DND-41 (cell line): ENCODE measurements at places on chromosomes 2 and 18.

- DNase-seq, result no peak
- no peak overlapping the region for H3K4me3 ChIP-seq
- H3K27me3 ChIP-seq, result no peaks in the 10 kb centered on the region
- no peak overlapping the region for H3K27ac ChIP-seq
Observed at GRCh38 chr2:42756966-42757513, 6.9 kb downstream of the OXER1 start.

DNA sequence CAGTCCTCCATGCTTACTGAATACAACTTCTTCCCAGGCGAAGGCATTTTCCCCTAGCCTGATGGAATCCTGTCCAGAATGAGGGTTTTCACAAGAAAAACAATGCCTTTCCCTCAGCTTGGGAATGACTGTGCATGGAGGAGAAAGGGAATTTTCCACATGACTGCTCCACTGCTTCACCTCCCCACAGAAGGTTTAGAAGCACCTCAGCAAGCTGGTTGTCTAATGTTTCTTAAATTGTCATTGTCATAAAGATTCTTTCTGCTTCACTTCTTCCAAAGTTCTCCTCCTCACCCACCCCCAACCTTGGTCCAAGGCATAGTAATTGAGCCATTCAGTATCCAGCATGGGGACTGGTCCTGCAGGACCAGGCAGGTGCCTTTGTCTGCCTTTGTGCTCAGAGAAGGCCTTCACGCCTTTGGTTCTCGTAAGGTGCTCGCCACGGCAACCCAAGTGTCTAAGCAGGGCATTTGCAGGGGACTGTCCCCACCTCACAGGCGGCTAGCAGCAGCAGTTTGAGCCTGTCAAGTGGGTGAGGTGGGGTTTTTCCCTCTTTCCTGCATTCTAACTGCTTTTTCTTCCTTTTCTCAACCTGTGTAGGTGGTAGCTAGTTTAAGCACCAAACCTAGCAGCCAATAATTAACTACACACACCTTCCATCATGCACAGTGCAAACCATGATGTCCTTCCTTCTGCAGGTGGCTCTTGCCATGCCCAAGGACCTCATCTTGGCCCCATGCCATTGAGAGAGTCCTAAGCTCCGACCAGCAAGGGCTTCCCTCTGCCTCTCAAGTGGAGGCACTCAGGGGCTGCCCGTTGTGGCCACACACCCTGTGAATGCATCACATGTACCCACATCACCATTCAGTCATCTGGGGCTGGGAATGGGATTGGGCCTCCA, 65.7 kb upstream of the BCL2L11 start:
- H3K4me1 ChIP-seq, result no peaks in the 10 kb centered on the region
- H3K4me3 ChIP-seq, result no peak overlapping the region
- no peak for DNase-seq
- H3K27me3 ChIP-seq, result no peaks in the 10 kb centered on the region

- no peaks in the 10 kb centered on the region for H3K36me3 ChIP-seq
- no peaks in the 10 kb centered on the region for H3K4me1 ChIP-seq
- H3K27me3 ChIP-seq, result no peaks in the 10 kb centered on the region
- DNase-seq, result no peak
Observed at GRCh38 chr2:31192851-31193392, 24.4 kb downstream of the CAPN14 start.

DNA sequence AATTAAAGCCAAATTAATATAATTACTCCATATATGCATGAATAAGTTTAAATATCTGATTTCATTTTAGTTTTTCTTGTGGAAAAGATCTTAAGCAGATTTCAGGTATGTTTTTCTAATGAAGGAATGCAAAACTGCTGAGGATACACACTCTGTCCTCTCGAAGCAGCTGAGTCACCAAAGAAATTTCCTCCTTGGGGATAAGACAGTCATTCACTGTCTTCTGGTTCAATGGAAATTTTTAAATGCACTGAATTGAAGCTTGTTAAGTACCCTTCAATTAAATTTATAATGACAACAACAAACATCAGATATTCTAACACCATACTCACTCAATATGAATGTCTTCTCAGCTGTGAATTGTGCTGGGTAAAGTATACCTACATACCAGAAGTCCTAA, 101.5 kb upstream of the DNER start:
- no peak for DNase-seq
- no peak overlapping the region for H3K27ac ChIP-seq
- no peaks in the 10 kb centered on the region for H3K27me3 ChIP-seq
- no peak overlapping the region for H3K4me3 ChIP-seq
- H3K4me1 ChIP-seq, result no peaks in the 10 kb centered on the region
- H3K36me3 ChIP-seq, result peaks cover 79% of the 10 kb centered on the region

DNA sequence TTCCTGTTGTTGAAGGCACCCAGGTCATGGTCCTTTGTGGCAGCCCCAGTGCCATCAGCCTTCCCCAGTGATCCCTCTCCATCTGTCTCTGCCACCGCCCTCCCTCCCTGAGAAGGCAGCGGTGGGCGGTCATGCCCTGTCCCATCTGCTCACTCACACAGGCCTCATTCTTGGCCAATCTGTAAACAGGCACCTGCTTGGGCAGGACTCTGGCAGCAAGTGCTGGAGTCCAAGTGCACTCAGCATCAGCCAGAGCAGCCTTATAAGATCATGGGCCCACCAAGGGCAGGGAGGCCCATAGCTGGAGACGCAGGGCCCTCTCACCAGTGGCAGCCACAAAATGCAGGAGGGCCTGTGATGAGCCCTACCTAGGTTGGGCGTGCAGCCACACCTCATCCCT, 140.9 kb downstream of the TWIST2 start:
- no peak for DNase-seq
- H3K27ac ChIP-seq, result no peak overlapping the region
- H3K4me1 ChIP-seq, result no peaks in the 10 kb centered on the region
- H3K36me3 ChIP-seq, result no peaks in the 10 kb centered on the region
- peaks cover 4% of the 10 kb centered on the region for H3K27me3 ChIP-seq

GRCh38 chr2:129872446-129872845, 107.0 kb upstream of the RAB6C start:
- DNase-seq, result no peak
- H3K4me1 ChIP-seq, result peaks cover 9% of the 10 kb centered on the region
- no peaks in the 10 kb centered on the region for H3K27me3 ChIP-seq
- H3K36me3 ChIP-seq, result no peaks in the 10 kb centered on the region

DNA sequence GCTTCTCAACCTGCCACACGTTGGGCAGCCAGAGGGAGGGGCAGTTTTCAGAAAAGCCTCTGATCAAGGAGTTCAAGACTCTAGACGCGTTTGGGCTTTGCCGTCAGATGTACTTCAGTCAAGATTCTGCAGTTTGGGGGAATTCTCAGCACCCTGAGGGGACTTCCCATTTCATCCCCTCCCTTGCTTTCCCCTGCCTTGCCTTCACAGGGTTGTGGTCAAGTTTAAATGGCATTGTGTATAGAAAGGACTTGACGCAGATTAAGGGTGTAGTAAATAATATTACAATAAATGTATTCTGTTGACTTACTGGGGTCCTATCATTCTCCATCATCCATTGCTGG, 198.3 kb upstream of the NABP1 start:
- H3K4me3 ChIP-seq, result no peak overlapping the region
- DNase-seq, result no peak
- H3K27ac ChIP-seq, result no peak overlapping the region
- H3K36me3 ChIP-seq, result no peaks in the 10 kb centered on the region
- no peaks in the 10 kb centered on the region for H3K27me3 ChIP-seq
- H3K4me1 ChIP-seq, result no peaks in the 10 kb centered on the region

DNA sequence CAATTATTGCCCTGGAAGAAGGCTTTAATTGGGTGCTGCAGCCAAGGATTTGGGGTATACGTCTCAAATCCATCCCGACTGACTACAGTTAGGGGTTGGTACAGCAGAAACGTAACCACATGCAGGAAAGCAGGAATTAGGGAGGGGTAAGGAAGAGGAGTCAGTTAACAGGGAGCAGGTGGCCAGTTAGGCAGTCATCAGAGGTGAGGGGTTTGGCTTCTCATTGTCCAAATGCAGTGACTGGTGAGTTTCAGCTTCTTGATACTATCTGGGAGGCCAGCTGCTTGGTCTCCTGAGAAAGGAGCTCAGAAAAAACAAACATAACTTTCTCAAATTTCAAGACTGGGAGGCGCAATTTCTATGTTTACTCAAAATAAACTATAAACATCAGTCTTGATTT, 38.8 kb upstream of the UBE2F start:
- no peak for DNase-seq
- no peaks in the 10 kb centered on the region for H3K36me3 ChIP-seq
- H3K4me1 ChIP-seq, result no peaks in the 10 kb centered on the region
- no peaks in the 10 kb centered on the region for H3K27me3 ChIP-seq
- H3K27ac ChIP-seq, result no peak overlapping the region

DNA sequence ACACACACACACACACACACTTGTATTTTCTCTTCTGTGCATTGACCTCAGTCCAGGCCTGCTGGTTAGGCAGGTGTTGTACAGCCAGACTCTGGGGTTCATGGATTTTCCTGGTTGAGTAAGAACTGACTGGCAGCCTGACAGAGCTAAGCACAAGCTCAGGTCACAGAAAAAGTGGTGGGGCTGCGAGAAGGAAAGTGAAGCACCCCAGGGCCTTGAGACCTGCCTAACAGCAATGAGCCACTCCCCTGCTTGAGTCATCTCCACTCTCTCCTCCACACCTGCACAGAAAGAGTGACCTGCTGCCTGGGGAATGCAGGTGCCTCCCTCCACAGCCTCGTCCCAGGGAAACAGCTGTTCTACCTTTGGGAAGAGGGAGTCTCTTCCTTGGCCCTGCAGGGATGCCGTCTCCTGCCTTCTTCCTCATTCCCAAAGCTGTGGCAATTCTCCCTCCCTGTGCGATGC, 91.4 kb upstream of the LGALSL start:
- H3K27me3 ChIP-seq, result peaks cover 31% of the 10 kb centered on the region
- H3K4me1 ChIP-seq, result no peaks in the 10 kb centered on the region
- DNase-seq, result no peak
- H3K27ac ChIP-seq, result no peak overlapping the region
- no peaks in the 10 kb centered on the region for H3K36me3 ChIP-seq

DNA sequence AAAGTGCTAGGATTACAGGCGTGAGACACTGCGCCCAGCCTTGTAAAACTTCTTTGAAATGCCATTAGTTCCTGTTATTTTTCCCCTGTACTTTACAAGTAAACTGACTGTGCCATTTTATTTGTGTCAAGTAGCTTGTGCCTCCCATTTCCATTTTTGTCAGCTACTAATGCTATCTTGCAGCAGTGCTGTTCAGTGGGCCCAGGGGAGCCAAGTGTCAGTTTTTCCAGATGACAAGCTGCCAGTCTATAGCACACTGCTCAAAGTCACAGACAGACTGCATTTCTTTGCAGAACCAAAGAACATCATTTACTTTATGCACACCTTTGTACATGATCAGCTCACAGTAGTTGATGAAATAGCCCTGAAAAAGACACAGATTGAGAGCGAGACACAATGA, 901.3 kb upstream of the CDH2 start:
- peak; percentile 19 for DNase-seq
- H3K27ac ChIP-seq, result no peak overlapping the region
- H3K36me3 ChIP-seq, result no peaks in the 10 kb centered on the region
- H3K4me1 ChIP-seq, result peaks cover 4% of the 10 kb centered on the region; the same call in 1 of the 2 replicates
- no peaks in the 10 kb centered on the region for H3K27me3 ChIP-seq

DNA sequence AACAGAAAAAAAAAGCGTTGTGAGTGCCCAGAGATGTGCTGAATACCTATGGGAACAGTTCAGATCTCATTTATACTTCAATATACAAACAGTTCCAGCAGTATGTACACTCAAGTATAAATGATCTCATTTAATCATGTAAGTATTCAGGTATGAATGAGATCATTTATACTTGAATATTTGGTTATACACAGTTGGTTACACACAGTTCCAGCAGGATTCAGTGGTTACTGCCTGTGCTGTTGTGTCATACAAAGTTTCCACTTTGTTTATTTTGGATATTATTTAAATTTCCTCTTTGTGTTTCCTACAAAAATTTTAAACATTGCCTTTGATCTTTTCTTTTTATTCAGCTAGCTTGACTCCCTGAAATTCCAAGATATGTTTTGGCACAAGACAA, 293.5 kb upstream of the SLC39A10 start:
- H3K4me1 ChIP-seq, result peaks cover 8% of the 10 kb centered on the region; the same call in 1 of the 2 replicates
- H3K36me3 ChIP-seq, result no peaks in the 10 kb centered on the region
- no peak for DNase-seq

DNA sequence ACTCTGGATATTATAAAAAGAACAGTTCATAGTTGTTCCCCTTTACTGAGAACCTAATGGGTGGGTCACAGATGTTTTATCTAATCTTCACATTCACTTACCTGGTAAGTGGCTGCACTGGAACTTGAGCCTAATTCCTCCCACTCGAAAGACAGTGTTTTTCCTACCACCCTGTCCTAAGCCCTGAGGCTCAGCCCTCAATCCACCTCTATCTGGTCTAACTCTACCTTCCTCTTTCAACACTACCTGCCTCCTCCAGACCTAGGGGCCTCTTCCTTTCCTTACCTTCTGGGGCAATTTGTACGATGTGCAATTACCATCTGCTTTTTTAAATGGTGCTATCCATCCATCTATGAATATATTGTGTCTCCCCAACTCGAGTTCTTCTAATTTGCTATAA, 9.7 kb upstream of the KIF3C start:
- no peak overlapping the region for H3K27ac ChIP-seq
- H3K36me3 ChIP-seq, result no peaks in the 10 kb centered on the region
- DNase-seq, result no peak
- H3K27me3 ChIP-seq, result no peaks in the 10 kb centered on the region
- no peak overlapping the region for H3K4me3 ChIP-seq
- peaks cover 11% of the 10 kb centered on the region for H3K4me1 ChIP-seq

- DNase-seq, result no peak
- H3K36me3 ChIP-seq, result peaks cover 83% of the 10 kb centered on the region
- no peaks in the 10 kb centered on the region for H3K4me1 ChIP-seq
- no peak overlapping the region for H3K27ac ChIP-seq
Observed at GRCh38 chr2:97763176-97763845, 49.9 kb downstream of the ZAP70 start.

GRCh38 chr18:364256-364826, 96.5 kb upstream of the THOC1 start:
- H3K36me3 ChIP-seq, result no peaks in the 10 kb centered on the region
- H3K27ac ChIP-seq, result no peak overlapping the region

DNA sequence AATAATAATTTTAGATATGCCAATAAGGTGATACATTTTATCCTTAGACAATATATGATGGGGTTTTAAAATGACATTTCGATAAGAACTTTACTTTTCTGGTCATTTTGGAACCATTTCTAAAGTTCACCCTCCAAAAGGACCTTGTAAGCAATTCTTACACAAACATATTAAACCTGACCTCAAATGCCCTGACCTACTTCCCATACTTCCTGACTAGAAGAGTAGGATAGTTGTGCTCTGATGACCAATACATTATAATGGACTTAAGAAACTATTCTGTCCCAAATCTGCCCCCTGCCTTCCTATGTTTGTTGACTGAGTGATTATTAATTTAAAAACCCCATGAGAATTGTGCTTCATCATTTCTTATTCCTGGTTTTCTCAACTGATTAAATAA, 24.6 kb downstream of the GCA start:
- H3K4me1 ChIP-seq, result no peaks in the 10 kb centered on the region
- no peak overlapping the region for H3K27ac ChIP-seq
- H3K36me3 ChIP-seq, result no peaks in the 10 kb centered on the region
- H3K27me3 ChIP-seq, result no peaks in the 10 kb centered on the region
